ENCODE measurements at places on chromosomes 6 and 20. TPM values are rescaled to one million over a fixed set of nuclear protein-coding genes. Genes with fewer than 3 reads are reported as not detected.
A peak's percentile ranks its signal among the peaks of the same experiment; 100 is the strongest.

The SAPCD1 gene
- 2.8 TPM for total RNA-seq

The MYT1 gene
- total RNA-seq = 0.27 TPM

The BMP6 gene
- total RNA-seq = 2.8 TPM

The MYCT1 gene
- total RNA-seq = not detected

The GRM1 gene
- 0.53 TPM for total RNA-seq

The RBM24 gene
- 1.0 TPM for total RNA-seq

The FNDC1 gene
- total RNA-seq = 0.04 TPM

The LEMD2 gene
- 40.9 TPM for total RNA-seq

The NRSN1 gene
- total RNA-seq = not detected

DNA sequence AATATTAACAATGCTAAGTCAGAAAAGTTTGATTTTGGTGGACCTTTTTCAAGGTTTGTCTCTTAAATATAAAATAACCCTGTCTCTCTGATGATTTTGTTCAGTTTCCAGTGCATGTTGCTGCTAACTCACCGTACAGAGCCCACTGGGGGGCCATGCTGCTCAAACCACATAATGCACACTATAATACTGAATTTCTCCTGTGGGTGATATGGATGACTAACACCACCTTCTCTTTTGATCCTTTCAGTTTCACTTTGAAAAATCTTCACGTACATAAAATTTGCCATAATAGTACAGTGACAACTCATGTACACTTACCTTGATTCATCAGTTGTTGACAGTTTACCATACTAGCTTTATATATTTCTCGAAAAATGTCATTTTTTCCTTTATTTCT, 506.6 kb upstream of the MAN1A1 start:
- peak; percentile 8 for DNase-seq

- no peak for DNase-seq
Observed at GRCh38 chr20:51480507-51481270, 61.8 kb downstream of the NFATC2 start.

GRCh38 chr6:29504961-29505360, 17.2 kb upstream of the MAS1L start:
- DNase-seq = no peak

- DNase-seq = no peak
Observed at GRCh38 chr6:125188594-125189203, 35.1 kb downstream of the TPD52L1 start.

DNA sequence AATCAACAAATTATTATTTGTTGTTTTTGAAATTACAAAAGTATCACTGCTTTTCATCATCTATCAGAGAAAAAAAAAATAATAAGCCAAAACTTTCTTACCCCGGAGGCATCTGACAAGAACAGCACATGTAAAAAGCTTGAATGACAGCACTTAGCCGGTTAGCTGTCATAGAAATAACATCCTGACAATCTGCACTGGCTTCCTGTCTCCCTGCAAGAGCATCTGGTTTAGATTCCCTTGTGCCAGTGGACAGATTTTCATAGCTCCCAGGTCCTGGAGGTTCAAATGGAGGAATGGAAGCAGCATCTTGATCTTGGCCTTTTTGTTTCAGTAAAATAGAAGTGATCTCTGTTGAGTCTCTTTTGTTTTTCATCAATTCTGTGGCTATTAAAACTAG, 74.8 kb downstream of the HACE1 start:
- DNase-seq = no peak

DNA sequence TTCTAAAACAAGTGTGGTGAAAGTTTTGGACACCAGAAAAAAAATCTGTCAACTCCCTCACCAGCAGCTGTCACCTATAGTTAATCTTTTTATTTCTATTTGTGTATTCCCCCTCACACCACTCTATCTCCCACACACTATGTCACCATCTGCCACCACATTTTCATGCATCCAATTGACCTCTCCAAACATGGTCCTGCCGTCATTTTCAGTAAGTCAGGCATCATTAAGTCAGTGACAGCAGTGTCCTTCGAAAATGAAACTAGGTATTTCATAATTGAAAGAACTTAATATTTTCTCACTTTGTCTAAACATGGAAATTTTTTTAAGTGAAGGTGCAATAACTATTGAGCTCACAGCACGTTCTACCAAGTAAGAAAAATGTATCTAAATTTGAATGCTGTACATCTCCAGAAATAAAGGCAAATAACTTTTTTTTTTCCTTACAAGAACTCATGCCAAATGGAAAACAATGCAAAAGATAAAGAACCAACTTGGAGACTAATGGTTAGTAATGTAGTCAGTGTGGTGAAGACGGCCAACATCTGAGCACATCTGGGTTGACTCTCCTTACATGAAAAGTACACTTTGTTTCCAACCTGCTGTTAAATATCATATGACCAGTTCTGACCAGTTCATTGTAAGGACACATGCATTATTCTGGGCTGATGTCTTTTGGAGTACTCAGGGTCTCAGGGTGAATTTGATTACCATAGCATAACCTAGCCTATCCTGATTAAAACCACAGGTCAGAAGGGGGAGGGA, 623.3 kb upstream of the MANEA start:
- DNase-seq = no peak

DNA sequence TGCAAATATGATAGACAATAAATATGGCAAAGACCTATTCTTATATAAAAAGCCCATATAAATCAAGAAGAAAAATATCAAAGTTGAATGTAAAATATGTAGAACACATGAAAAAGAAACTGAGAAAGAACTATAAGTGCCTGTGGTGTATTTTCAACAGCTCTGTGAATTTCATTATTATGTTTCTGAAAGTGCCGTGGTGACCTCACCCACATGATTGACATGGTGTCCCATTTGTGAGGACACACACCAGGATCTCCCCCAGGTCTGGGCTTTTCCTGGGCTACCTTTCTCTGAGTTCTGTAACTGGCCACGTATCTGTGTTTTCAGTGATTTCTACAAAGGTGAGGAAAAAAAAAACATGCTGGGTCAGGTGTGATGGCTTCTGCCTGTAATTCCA, 86.7 kb downstream of the BMP6 start:
- no peak for DNase-seq

DNA sequence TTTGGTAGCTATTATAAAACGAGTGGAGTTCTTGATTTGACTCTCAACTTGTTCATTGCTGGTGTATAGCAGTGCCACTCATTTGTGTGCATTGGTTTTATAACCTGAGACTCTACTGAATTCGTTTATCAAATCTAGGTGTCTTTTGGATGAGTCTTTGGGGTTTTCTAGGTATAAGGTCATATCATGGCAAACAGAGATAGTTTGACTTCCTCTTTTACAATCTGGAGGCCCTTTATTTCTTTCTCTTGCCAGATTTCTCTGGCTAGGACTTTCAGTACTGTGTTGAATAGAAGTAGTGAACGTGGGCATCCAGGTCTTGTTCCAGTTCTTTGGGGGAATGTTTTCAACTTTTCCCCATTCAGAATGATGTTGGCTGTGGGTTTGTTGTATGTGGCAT, 38.8 kb downstream of the SUMO4 start:
- DNase-seq = no peak

DNA sequence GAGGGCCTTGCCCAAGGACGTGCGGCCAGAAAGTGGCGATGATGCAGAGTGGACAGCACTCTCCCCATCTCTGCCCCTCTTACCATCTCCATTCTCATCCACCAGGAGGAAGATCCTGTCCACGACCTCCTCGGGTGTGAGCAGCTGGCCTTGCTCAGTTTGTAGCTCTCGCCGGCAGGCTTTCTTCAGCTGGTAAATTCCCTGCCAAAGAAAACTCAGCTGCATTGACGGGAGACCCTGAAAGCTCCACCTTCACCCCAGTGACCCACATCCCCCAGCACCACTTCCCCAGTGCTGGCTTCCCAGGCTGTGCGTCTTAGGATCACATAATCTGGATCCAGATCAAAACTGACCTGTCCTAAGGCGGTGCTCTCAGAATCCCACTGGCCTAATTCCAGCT, 9.2 kb downstream of the GUCA1B start:
- no peak for DNase-seq

DNA sequence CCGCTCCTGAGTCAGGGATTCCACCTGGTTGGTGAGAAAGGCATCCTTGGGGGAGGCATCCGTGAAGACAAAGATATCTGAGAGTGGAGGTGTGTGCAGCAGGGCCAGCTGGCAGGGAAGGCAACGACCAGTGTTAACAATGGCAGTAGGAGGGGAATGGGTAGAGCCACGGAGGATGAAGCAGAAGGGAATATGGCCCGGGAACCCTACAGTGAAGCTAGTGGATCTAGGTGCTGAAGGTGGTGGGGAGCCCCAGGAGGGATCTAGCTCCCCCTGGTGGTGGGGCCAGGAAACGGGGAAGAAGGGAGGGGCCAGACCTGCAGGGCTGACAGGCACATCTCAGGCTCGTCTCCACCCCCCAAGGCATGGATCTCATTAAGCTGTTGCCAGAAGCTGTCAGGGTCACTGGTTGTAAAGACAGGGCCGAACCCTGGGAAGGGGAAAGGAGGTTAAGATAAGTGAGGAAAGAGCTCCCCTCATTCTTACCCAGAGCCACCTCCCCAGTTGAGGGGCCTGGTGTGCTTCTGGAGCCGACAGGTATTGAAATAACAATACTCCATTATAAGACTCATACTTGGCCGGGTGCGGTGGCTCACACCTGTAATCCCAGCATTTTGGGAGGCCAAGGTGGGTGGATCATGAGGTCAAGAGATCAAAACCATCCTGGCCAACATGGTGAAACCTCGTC, 7.3 kb downstream of the VWA7 start:
- no peak for DNase-seq

GRCh38 chr6:163775313-163775712, 360.8 kb downstream of the QKI start:
- DNase-seq = no peak

DNA sequence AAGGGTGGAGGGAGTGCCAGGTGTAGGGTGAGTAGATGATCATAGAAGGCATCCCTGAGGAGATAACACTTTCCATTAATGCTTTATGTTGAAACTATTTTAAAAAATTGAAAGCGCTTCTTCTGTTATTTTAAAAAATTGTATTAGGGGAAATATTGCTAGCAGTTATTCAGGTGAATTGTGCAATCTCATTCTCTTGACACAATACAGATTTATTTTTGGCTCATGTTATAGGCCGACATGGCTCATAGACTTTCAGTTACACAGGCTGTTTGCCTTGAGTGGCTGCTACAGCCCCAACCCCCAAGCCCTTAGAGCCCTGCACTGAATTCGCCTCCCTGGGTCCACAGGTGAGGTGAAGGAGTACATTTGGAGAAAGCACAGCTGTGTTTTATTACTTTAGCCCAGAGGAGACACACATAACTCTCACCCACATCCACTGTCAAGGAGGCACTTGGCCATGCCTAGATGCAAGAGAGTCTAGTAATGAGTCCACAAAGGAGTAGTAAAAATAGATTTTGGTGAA, 228.2 kb downstream of the RFPL4B start:
- no peak for DNase-seq

GRCh38 chr6:9593554-9593953, 821.3 kb downstream of the TFAP2A start:
- no peak for DNase-seq

DNA sequence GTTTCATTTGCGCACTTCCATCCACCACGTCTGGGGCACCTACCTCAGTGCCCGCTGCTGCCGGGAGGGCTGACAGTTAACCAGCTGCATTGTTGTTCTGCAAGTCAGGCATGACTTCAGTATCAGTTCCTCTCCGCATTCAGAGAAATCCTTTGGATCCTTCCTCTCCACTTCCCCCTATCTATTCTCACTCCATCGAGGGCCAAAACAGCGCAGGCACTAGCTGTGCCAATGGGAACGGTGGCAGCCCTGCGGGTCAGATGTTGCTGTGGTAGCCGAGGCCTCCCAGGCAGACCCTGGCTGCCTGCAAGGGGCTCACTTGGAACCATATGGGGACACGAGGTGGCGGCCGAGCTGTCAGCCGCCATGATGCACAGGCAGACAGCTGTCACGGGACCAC, 64.2 kb upstream of the INSM1 start:
- DNase-seq = no peak

DNA sequence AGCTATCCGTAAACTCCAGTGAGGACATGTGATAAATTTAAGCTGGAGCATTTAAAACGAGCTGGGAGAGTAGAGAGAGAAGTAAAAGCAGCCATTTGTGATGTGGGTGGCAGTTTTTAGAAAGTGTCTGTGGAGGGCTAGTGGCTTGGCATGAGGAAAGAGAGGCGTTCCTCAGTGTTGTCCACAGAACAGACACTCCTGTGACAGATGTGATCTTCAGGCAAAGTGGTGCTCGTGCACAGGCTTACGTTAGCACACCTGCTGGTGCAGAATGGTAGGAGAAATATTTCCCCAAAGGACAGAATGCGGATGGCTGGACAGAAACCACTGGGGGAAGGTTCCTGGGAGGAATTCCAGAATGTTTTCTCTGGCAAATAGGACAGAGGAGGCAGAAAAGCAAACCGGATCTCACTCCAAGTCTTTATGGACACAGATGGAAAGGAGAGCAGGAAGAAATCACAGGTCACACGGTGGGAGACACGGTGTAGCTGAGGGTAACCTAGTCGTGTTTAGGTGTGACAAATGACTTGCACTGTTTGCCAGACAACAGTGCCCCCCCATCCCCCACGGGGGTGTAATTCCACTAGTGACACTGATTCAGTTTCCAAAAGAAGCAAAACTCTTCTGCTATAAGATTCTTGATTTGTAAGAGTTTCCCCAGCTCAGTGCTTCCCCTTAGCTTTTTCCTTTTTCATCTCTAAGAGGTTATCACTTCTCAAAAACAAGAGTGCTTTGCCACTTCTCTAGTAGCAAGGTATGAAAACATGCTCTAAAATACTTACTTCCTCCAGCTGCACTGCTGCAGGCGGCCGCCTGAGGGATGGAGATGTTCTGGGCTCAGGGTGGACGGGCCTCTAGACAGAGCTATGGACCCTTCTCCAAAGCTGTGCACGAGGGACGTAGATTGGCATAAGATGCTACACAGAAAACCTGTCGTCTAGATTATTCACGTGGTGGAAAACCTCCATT, 293.2 kb downstream of the QKI start:
- DNase-seq = no peak

- DNase-seq = no peak
Observed at GRCh38 chr6:168196385-168196860, 117.4 kb upstream of the FRMD1 start.

- DNase-seq = no peak
Observed at GRCh38 chr6:135073756-135074393, 19.3 kb upstream of the HBS1L start.

GRCh38 chr6:114068116-114068515, 97.2 kb upstream of the HDAC2 start:
- no peak for DNase-seq

DNA sequence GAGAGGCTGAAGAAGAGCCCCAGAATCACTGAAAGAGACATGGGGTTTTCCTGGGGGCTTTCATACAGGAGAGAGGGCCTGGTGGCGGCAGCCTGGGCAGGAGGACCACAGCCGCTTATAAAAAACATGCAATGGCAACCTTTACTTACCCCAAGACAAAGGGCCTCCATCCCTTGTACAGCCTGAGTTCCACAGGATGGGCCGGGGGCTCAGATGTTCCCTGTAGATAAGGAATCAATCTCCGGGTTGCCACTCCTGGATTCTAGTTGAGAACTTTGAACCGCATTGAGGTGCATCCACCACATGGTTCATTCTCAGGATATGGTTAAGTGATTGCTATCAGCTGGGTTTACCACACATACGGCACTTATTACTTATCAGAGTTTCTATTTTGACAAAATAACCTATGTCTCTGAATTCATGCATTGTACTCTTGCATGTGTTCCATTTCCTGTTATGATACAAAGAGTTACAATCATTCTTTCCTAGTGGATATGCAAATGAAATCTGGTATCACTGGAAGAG, 677.6 kb downstream of the KIF16B start:
- DNase-seq = no peak

Measured in H4 (cell line).